ENCODE measurements at places on chromosomes 11 and 22.

DNA sequence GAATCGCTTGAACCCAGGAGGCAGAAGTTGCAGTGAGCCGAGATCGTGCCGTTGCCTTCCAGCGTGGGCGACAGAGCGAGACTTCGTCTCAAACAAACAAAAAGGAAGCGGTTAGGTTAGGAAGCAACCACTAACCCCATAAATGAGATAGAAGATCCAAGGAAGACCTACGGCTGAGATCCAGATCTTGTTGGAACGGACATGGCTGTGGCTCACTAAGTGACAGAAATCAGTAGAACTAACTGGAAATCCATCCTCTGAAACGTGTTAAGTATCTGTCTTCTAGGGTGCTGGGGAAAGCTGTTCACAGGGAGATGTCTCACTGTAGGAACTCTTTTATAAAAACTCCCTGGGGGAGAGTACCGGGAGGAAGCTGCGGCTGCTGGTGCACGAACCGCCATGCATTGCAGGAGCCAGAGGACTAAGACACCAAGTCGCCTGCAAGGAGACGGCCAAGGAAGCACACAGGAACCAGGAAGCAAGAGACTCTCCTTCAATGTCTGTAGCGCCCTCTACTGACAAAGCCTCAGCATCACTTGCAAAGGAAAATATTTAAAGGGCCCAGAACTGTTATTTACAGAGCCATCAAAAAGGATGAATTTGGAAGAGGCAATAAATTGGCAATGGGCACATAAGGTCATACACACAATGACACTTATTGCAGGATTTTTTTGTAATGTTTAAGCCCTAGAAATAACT is 16.9 kb upstream of the SPTY2D1 start:
- DNase-seq, result peak; percentile 80

DNA sequence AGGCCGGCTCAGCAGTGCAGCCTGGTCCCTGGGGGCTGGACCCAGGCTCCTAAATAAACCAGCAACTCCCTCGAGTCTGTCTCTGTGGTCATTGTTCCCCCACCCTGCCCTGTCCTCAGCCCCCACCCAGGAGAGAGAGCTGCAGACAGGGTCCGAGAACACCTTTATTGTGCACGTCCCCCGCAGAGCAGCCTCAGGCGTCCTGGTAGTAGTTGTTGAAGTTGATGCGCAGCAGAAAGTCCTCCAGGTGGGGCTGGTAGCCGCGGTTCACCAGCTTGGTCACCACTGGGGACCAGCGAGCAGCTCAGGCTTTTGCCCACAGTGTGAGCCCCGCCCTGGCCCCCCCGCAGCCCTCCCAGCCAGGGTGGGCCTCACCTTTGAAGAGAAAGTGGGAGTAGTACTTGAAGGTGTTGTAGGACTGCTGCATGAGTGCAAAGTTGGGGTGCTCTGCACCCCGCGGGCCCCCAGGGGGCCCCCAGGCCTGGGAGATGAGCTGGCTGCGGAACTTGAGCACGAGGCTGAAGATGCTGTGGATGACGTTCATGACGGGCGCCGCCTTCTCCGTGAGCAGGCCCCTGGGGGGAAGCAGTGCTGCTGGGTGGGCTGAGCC is 16.8 kb downstream of the SELENOO start:
- DNase-seq, result no peak

DNA sequence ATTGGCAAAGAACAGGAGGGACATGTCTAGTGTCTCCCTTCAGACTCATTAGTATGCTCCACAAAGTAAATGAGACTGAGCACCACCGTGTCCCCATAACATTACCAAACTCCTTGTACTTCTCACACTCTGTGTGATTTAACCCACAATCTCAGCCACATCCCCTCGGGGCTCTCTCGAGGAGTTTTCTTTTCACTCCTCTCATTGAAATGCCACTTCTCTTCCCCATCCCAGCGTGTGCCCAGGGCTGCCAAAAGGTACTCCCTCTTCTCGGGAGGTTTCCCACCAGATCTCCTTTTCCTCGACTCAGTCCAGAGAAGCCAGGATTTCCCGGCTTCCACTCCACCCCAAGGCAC is 1.1 kb downstream of the RBFOX2 start:
- DNase-seq, result peak; percentile 43

DNA sequence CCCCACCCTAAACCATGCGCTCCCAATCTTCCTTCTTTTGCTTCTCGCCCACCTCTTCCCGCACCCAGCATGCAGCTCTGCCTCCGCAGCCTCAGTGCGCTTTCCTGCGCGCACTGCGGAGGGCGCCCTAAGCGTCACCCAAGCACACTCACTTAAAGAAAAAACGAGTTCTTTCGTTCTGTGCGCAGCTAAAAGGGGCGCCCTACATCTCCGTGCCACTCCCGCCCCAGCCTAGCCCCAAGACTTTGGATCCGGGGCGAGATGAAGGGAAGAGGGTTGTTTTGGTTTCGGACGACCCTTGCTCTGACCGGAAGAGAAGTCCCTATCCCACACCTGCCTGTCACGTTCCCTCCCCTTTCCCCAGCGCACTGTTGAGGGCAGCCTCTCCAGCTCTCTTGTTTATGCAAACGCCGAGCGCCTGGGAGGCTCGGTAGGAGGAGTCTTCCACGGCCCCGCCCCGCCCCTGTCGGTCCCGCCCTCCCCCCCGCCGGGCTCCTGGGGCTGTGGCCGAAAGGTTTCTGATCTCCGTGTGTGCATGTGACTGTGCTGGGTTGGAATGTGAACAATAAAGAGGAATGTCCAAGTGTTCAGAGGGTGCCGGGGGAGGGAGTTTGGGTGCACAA is 5.3 kb downstream of the VSIG2 start:
- peak; percentile 84 for DNase-seq

All from A673 (cell line).